ENCODE measurements at places on chromosomes 3 and 15.

GRCh38 chr15:72319360-72319984 lies 485 bp downstream of the CELF6 start:
- peak; percentile 81 for DNase-seq

DNA sequence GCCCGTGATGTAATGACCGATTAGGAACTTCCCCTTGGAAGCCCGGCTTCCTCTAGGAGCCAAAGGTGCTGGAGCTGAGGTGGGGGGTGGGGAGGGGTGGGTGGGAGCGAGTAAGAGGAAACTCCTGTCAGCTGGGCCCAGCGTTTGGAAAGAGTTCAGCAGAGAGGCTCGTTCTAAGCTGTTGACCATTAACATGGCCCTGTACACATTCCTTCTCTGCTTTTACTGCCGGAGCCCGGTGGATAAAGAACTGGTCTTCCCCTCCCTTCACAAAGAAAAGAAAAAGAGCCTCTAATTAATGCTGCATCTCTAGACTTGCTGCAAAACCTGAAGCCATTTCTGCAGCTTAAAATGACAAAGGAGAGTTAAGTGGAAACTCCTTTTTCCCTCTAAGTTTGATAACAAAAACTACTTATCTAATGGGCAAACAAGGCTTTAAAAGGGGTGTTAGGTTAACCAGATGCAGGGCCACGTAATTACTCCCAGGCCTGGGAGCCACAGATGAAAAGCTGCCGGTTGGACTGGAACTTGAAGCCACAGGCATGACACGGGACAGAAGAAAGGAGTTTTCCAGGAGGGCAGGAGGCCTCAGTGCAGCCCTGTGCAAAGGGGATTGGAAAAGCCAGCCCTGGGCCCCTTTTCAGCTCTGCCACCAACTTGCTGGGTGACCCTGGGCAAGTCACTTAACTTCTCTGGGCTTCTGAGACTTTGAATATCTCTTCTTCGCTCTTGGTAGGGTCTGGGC lies 71.3 kb downstream of the SMAD6 start:
- peak; percentile 42 for DNase-seq

GRCh38 chr15:73872346-73872745 lies 1.0 kb upstream of the TBC1D21 start:
- no peak for DNase-seq

- DNase-seq = peak; percentile 76
Observed at GRCh38 chr3:170768334-170768801, 101.6 kb downstream of the RPL22L1 start.

DNA sequence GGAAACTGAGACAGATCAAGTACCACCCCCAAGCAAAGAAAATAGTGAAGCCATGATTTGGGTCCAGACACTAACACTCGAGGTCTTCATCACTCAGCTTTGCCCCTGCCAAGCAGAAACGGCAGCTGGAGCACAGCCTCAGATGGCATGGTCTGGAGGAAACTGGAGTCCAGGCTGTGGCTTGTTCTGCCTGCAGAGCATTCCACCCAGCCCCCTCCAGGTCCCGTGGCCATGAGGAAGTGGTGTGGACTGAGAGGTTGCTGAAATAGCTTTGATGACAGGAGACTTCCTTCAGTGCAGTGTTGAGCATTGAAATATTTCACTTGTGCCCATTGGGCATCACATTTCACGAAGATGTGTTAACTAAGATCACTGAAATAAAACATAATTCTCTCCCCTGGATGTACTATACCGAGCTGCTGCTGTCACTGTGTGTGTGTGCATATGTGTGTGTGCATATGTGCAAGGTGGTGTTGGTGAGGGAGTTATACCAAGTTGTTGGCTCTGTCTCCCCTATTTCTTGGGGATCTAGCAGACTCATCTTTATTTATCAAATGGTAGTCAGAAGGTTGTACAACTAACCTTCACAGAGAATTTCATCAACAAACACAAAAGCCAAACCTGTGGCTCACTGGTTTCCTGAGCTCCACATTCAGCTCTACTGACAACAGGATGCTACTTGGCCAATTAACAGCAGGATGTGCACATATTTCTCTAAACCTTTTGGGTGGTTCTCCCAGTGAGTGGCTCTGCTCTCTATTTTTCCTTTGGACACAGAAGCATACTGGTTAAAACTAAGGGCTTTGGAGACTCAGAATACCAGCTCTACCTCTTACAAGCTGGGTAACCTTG lies 660.1 kb upstream of the CFAP20DC start:
- peak; percentile 85 for DNase-seq

GRCh38 chr15:56832125-56832524 lies 86.3 kb upstream of the TCF12 start:
- DNase-seq = no peak

DNA sequence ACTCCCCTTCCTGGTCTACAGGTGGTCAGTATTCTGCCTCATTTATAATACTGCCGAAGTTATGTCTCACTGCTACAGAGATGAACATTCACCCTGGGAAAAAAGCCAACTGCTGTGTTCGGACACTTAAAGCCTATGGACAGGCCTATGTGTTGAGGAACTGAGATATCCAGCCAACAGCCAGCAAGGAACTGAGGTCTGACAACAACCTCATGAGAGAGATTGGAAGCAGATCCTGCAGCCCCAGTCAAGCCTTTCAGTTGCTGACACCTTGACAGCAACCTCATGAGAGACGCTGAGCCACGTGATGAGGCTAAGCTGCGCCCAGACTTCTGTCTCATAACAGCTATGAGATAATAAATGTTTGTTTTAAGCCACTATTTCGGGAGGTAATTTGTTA lies 18.2 kb upstream of the FHIT start:
- DNase-seq = no peak
